ENCODE measurements at places on chromosomes 4 and X.
A peak's percentile ranks its signal among the peaks of the same experiment; 100 is the strongest.

DNA sequence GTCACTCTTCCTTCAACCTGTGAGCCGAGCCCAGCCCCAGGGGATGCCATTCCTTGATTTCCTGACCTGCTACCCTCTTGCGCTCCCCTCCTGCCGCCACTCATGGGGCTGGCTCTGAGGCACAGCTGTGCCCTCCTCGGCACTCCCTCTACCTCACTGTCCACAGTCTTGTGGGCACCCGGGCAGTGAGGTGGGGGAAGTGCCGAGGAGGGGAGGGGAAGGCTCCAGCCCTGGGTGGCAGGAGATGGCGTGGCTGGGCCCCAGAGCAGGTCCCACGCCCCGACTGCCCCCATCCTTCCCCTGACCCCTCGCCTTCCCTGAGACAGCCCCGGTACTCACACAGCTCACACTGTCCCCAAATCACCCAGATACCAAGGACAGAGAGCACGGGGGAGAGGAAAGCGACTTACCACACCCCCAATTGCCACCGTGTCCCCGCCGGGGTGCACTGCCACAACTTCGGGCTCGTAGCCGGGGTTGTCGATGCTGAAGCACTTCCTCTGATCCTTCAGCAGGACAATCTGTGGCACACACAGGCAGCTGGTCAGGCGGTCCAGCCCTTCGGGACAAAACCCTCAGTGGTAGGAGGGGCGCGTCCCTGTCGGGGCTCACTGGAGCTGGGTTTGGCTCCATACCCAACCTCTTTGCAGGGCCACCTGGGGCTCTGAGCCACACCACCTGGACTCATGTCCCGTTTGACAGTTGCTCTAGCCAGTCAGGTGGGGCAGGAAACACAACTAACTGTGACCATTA is 37.9 kb downstream of the WDR1 start:
- DNase-seq = no peak

DNA sequence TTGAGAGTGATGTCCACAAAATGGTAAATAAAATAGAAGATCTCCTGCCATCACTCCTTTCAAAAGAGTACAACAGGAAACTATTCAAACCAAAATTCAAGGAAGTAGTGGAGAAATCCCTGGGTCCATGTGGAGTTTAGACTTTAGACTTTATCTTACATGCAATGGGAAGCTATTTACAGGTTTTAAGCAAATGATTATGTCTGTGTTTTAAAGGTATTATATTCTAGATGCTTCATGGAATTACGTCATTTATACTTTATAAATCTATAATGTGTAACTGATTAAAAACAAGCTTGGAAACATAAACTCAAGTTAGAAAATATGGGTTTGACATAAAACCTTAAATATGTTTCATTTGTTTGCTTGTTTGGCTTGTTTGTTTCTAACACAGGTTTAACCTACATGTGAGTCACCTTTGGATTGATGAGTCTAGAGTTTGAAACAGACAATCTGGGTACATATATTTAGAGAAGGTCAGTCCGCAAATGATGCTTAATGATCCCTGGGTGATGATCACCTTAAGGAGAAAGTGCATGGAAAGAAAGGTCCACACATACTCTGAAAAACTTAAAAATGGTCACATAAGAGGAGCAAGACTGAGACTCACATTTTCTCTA is 519.6 kb upstream of the AGA start:
- no peak for DNase-seq

GRCh38 chr4:155597933-155598451 is 68.7 kb upstream of the GUCY1A1 start:
- no peak for DNase-seq

DNA sequence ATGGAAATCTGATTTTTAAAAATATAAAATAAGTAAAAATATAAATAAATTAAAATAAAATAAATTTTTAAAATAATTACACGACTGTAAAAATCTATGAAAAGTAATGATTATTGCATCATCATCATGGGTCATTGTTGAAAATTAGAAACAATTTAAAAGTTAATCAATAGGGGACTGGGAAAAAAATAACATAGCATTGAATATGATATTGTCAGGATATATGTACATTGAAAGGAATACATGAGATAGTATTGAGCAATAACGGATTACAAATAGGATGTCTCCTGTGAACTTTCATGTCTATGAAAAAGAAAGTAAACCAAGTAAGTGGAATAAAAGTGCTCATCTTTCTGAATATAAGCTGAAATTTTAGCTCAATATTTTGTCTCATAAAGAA is 566.8 kb upstream of the HTR2C start:
- no peak for DNase-seq

GRCh38 chr4:108072300-108072699 is 82.6 kb downstream of the HADH start:
- DNase-seq = peak; percentile 52

GRCh38 chr4:97900229-97900628 is 243.0 kb downstream of the STPG2 start:
- DNase-seq = no peak

GRCh38 chrX:19649226-19649995 is 134.1 kb upstream of the MAP3K15 start:
- no peak for DNase-seq

GRCh38 chrX:85611926-85612325 is 232.5 kb upstream of the POF1B start:
- DNase-seq = no peak

DNA sequence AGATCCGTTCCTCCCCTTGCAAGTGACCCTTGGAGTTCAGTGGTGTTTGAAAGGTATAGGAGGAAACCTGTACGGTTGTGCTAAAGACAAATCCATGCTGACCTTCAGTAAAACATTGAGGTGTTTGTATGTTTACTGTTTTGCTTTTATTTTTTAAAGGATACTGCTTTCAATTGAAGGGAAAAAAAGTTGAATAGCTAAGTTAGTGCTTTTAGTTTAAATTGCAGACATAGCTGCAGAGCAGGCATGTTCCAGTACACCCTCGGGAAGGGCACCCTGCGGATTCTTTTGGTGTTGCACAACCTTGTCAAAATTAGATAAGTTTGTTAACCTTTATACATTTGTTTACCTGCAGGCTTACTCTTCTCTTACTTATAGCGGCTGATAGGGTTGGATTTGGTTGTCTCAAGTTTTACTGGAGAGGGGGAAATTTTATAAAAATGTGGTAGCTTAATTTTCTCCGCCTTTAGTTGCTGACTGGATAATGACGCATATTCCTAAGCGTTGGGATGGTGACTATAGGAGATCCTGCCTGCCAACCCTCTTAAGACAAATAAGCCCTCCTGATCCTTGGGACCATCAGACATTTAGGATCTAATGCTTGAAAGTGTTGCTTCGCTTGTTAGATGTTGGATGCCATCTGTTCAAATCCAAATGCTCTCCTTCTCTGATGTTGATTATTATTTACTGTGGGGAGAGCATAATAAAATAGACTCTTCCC is 2.0 kb downstream of the RAPGEF2 start:
- DNase-seq = no peak

DNA sequence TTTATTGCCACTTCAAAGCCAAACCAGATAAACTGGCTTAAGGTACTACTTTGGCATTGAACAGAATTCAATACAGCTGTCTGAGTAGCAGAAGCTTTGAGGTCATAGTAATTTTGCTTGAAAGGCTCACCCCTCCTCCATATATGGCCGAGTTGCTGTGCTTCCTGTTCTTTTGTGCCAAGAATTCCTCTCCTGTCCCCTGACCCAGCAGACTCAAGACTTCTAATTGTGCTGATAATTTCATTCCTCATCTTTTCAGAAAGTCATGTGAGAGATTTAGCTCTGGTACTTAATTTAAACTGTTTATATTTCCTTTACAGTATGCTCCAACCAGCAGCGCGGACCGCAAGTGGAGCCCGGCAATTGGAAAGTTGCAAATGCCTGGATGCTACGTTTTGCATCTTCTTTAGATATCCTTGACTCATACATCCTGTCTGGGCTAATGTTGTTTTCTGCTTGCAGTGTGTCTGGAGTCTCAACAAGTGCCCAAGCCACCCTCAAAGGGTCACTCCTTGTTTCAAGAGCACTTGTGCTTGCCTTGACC is 373.4 kb downstream of the PDGFC start:
- DNase-seq = no peak

- DNase-seq = no peak
Measured at GRCh38 chrX:131607792-131608369, 64.0 kb downstream of the OR13H1 start.

- DNase-seq = no peak
Measured at GRCh38 chr4:39486221-39486804, 27.5 kb downstream of the LIAS start.

All from NCI-H187 (cell line).